A549 treated with GW870086 at 1 μM for 4 hours (cell line): ENCODE measurements at places on chromosomes 7 and 10. TPM values are rescaled to one million over a fixed set of nuclear protein-coding genes. Genes with fewer than 3 reads are reported as not detected.

LRRC4 gene
- not detected in 5 replicates for total RNA-seq

MALRD1 gene
- not detected in 5 replicates for total RNA-seq

VGF gene
- total RNA-seq: 12.8 to 27.7 TPM (median 17.7 TPM) in 5 replicates

DPYSL4 gene
- total RNA-seq: 15.5 to 18.8 TPM (median 18.5 TPM) in 5 replicates

LIPN gene
- not detected in 5 replicates for total RNA-seq

MBL2 gene
- total RNA-seq: not detected in 5 replicates

HOXA5 gene
- total RNA-seq: 3.7 to 5.8 TPM (median 4.7 TPM) in 5 replicates

BHLHA15 gene
- 0.33 to 0.94 TPM (median 0.54 TPM) in 5 replicates for total RNA-seq
